Progenitor cell of endocrine pancreas (in vitro differentiated cells): ENCODE measurements at places on chromosomes 1 and 21. TPM values are rescaled to one million over a fixed set of nuclear protein-coding genes. Genes with fewer than 3 reads are reported as not detected.

The TSPAN2 gene
- 22.5 and 27.2 TPM in 2 replicates for total RNA-seq

The MEX3A gene
- 112 and 113 TPM in 2 replicates for total RNA-seq

The PDC gene
- total RNA-seq, result not detected in 2 replicates

The KCNQ4 gene
- 0.67 and 0.73 TPM in 2 replicates for total RNA-seq

GRCh38 chr1:68081775-68082283 is 31.4 kb upstream of the DIRAS3 start:
- H3K4me1 ChIP-seq, result no peaks in the 10 kb centered on the region
- no peak overlapping the region for H3K4me3 ChIP-seq
- H3K36me3 ChIP-seq, result no peaks in the 10 kb centered on the region

DNA sequence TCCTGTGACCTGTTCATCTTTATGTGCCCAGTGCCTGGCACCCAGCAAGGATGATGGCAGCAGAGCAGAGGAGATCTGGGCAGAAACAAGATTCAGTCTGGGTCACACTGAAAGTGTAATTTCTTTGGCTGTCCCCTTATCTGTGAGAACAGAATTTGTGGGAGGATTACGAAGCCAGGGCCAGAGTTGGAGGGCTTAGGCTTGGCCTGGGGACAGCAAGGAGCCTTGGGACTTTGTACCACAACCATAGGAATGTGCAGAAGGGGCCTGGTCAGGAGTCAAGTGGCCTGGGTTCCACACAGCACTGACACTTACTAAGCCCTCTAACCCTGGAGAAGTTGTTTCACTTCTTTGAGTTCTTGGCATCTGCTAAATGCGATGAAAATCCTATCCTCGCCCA is 12.8 kb downstream of the PMVK start:
- no peaks in the 10 kb centered on the region for H3K27me3 ChIP-seq
- H3K4me3 ChIP-seq, result no peak overlapping the region
- no peaks in the 10 kb centered on the region for H3K4me1 ChIP-seq
- no peak overlapping the region for H3K27ac ChIP-seq
- peaks cover 20% of the 10 kb centered on the region for H3K36me3 ChIP-seq

GRCh38 chr21:38796424-38796823 is 9.3 kb upstream of the ETS2 start:
- no peak for DNase-seq
- H3K36me3 ChIP-seq, result no peaks in the 10 kb centered on the region
- H3K4me1 ChIP-seq, result peaks cover 40% of the 10 kb centered on the region
- H3K27me3 ChIP-seq, result peaks cover 7% of the 10 kb centered on the region
- no peak overlapping the region for H3K4me3 ChIP-seq

DNA sequence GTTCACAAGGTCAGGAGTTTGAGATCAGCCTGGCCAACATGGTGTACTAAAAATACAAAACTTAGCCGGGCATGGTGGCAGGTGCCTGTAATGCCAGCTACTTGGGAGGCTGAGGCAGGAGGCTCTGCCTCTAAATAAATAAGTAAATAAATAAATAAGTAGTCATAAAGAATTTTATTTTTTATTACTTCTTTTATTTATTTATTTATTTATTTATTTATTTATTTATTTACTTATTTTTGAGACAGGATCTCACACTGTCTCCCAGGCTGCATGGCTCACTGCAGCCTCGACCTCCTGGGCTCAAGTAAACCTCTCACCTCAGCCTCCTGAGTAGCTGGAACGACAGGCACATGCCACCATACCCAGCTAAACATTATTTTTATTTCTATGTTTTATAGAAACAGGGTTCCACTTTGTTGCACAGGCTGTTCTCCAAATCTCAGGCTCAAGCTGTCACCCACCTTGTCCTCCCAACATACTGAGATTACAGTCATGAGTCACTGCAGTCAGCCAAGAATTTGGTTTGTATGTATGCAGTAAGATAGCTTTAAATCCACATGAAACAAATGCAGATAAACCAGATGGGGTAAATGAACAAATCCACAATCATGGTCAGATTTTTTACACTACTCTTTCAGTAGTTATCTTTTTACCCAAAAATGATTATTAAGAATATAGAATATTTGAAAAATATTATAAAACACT is 523.3 kb upstream of the RGS18 start:
- H3K36me3 ChIP-seq, result no peaks in the 10 kb centered on the region
- H3K4me1 ChIP-seq, result no peaks in the 10 kb centered on the region
- no peak overlapping the region for H3K27ac ChIP-seq
- H3K27me3 ChIP-seq, result no peaks in the 10 kb centered on the region
- no peak overlapping the region for H3K4me3 ChIP-seq

- no peak overlapping the region for H3K4me3 ChIP-seq
- no peaks in the 10 kb centered on the region for H3K27me3 ChIP-seq
- peaks cover 22% of the 10 kb centered on the region for H3K36me3 ChIP-seq
These were observed 113.9 kb downstream of the ATP5PO start for GRCh38 chr21:33801424-33802405.

DNA sequence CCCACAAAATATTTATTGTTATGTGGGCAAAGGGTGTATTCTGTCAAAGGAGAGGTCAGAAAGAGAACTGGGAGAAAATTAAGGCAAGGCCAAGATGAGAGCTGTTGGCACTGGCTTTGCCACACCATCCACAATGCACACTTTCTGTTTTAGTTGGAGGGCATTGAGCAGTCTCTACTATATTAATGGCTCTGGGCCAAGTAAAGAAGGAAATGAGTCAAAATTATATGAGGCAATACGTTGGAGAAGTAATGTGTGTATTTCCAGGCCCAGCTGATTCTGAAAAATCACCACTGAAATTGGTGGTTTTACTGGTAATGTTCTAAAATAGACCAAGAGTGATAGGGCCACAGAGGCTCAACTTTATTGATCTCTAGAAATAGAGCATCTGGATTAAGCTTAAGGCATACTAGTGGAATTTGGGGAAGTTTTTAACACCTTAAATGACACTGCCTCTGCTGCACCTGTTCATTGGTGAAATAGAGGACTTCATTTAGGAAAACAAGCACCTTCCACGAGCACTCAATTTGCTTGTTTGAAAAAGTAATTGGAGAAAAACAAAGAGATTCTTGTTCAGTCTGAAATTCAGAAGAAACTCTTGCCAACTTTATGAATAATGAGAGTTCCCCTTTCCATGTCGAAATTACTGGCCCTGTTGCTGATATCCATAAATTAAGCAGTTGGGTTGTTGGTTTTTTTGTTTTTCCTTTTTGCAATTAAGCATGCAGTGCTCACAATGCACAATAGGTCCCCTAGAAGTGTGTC is 424.9 kb downstream of the ADGRL2 start:
- no peak overlapping the region for H3K27ac ChIP-seq
- no peak for DNase-seq
- no peaks in the 10 kb centered on the region for H3K27me3 ChIP-seq

DNA sequence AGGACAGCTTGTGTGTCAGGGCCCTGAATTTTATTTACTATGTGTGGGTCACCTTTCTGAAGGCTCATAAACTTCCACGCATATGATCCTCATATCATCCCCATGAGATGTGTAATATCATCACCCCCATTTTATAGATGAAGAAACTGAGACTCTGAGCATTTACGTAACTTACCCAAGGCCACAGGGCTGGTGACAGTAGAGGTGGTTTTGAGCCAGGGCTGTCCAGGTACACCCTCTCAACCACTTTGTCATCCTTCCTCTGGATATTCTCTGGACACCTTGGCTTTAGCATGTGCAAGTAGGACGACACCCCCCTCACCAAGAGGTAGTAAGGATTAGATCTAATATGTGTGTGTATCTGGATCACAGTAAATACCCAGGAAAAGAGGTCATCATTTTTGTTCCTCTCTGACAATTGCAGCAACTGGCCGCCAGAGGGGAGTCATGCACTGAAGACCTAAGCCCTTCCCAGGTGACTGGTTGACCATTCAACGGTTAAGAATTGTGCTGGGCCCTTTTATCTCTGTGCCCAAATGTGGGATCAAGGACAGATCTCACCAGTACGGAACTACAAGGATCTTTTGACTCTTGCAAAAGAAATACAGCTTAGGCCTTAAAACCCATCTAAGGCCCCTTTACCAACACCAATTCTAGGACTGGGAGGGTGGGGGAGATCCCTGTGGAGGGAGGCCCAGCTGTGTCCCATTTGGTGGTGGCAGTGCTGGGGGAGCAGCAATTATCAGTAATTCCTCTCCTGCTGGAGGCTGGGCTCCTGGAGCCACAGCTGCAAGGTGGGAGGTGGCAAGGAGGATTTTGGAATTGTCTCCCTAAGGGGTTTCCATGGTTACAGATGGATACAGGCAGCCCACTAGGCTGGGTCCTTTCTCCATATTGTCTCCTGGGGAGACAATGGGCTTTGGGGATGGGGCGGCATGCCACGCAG is 13.7 kb upstream of the E2F2 start:
- DNase-seq, result peak; percentile 74
- H3K27ac ChIP-seq, result no peak overlapping the region
- H3K27me3 ChIP-seq, result peaks cover 3% of the 10 kb centered on the region
- no peaks in the 10 kb centered on the region for H3K36me3 ChIP-seq
- H3K4me1 ChIP-seq, result peaks cover 11% of the 10 kb centered on the region
- H3K4me3 ChIP-seq, result no peak overlapping the region

DNA sequence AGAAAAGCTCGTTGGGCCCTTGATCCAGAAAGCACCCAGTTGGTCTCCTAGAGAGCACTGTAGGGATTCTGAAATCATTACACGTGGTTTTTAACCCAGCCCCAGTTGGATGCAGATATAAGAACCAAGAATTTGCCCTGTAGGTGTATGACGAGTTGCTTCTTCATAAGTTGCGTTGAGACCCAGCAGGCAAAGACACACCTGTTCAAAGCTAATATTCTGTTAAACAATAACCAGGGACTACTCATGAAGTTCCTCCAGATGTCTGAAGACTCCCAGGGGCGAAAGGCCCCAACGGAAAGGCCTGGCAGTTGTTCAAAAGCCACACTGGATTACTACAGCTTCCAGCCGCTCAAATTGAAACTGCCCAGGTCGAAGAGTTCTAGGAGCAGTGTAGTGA is 88.6 kb upstream of the HNRNPU start:
- H3K27me3 ChIP-seq, result no peaks in the 10 kb centered on the region
- H3K36me3 ChIP-seq, result no peaks in the 10 kb centered on the region
- H3K4me1 ChIP-seq, result peaks cover 2% of the 10 kb centered on the region
- no peak overlapping the region for H3K27ac ChIP-seq
- no peak for DNase-seq
- no peak overlapping the region for H3K4me3 ChIP-seq
